ENCODE measurements at places on chromosomes 3 and 15. TPM values are rescaled to one million over a fixed set of nuclear protein-coding genes. Genes with fewer than 3 reads are reported as not detected.

GRCh38 chr3:10106919-10107318, 1.1 kb downstream of the FANCD2OS start:
- no peak for DNase-seq
- H3K27me3 ChIP-seq: no peaks in the 10 kb centered on the region
- no peak overlapping the region for H3K4me3 ChIP-seq
- no peaks in the 10 kb centered on the region for H3K4me1 ChIP-seq
- no peak overlapping the region for H3K27ac ChIP-seq
- no peaks in the 10 kb centered on the region for H3K36me3 ChIP-seq

- H3K27me3 ChIP-seq: no peaks in the 10 kb centered on the region
- no peak for DNase-seq
- no peaks in the 10 kb centered on the region for H3K4me1 ChIP-seq
- no peaks in the 10 kb centered on the region for H3K36me3 ChIP-seq
- no peak overlapping the region for H3K4me3 ChIP-seq
- H3K27ac ChIP-seq: no peak overlapping the region
These were observed 222.6 kb downstream of the ABHD5 start for GRCh38 chr3:43913036-43913948.

GRCh38 chr3:112405845-112406244, 72.9 kb downstream of the CD200 start:
- H3K36me3 ChIP-seq: no peaks in the 10 kb centered on the region
- H3K4me3 ChIP-seq: no peak overlapping the region
- peaks cover 13% of the 10 kb centered on the region for H3K4me1 ChIP-seq
- no peak for DNase-seq

- H3K4me1 ChIP-seq: peaks cover 5% of the 10 kb centered on the region
- no peaks in the 10 kb centered on the region for H3K36me3 ChIP-seq
- H3K27ac ChIP-seq: no peak overlapping the region
- no peaks in the 10 kb centered on the region for H3K27me3 ChIP-seq
- no peak for DNase-seq
These were observed 15.6 kb upstream of the FILIP1L start for GRCh38 chr3:100129941-100130340.

GRCh38 chr3:59450946-59451763, 401.3 kb upstream of the CFAP20DC start:
- no peak overlapping the region for H3K27ac ChIP-seq
- H3K4me1 ChIP-seq: no peaks in the 10 kb centered on the region
- H3K4me3 ChIP-seq: no peak overlapping the region
- DNase-seq: no peak

RRP9 gene
- total RNA-seq: 7.7 TPM

RAB6B gene
- 0.27 TPM for total RNA-seq
